Activated T-cell treated with anti-CD3 and anti-CD28 coated beads, Interleukin-2, amount 50 U/mL, for 4 hours (primary cell): ENCODE measurements at places on chromosomes 6 and 20. TPM values are rescaled to one million over a fixed set of nuclear protein-coding genes. Genes with fewer than 3 reads are reported as not detected.

DNA sequence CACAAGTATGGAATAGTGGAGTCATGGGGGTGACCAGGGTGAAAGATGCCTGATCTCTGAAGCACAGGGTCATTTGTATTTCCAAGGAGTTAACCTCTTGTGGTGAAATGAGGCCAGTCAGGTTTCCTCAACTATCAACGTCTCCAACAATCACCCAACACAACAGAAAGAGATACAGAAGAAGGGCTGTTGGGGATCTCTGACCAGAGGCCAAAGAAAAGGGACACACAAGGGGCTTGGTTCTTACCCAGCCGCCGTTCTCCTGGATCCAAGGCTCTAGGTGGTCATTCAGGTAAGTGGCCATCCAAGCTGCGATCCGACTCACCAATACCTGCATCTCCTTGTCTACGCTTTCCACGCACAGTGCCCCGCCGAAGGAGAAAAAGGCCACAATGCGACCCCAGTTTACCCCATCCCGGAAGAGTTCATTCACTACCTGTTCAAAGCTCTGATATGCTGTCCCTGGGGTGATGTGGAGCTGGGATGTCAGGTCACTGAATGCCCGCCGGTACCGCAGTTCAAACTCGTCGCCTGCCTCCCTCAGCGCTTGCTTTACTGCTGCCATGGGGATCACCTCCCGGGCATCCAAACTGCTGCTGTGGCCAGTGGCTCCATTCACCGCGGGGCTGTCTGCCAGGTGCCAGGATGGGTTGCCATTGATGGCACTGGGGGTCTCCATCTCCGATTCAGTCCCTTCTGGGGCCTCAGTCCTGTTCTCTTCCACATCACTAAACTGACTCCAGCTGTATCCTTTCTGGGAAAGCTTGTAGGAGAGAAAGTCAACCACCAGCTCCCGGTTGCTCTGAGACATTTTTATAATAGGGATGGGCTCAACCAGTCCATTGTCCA is 1.0 kb downstream of the BCL2L1 start:
- no peak for DNase-seq

The SLCO4A1 gene
- total RNA-seq: 48.2 TPM

The CD2AP gene
- 31.3 TPM for total RNA-seq

GRCh38 chr6:147508042-147508865 is at the start of gene SAMD5:
Gene SAMD5, plus strand, starts transcription at chr6:147508690. Its CDS starts 239 bp downstream, at chr6:147508929.
- no peak for DNase-seq

GRCh38 chr6:151905854-151906253 is 98.4 kb downstream of the ESR1 start:
- no peak for DNase-seq

DNA sequence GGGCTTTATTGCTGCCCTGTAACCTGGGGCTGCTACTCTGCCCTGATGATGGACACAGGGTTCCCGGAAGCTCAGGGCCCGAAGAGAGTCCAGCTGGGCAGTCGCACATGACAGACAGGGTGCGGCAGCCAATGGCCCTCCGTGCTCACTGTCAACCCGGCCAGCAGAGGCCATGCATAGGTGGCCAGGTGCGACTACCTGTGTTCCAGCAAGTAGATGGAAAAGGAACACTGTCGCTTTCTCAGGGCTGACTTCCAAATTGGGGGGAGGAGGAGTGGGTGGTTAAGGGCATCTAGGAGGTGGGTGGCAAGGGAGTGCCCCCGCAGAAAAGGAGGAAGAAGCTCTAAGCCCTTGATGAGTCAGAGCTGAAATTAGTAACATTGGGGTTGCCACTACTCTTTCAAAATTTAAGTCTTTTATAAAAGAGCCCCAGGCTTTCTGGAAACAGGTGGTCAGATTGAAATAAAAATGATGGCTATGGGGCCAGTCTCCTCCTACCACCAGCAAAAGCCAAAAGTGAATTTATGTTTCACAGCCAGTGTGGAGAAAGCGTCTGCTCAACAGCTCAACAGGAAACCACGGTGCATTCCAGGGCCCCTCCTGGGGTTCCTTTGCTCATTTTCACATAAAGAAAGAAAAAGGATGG is 2.3 kb upstream of the RAMACL start:
- DNase-seq: no peak

DNA sequence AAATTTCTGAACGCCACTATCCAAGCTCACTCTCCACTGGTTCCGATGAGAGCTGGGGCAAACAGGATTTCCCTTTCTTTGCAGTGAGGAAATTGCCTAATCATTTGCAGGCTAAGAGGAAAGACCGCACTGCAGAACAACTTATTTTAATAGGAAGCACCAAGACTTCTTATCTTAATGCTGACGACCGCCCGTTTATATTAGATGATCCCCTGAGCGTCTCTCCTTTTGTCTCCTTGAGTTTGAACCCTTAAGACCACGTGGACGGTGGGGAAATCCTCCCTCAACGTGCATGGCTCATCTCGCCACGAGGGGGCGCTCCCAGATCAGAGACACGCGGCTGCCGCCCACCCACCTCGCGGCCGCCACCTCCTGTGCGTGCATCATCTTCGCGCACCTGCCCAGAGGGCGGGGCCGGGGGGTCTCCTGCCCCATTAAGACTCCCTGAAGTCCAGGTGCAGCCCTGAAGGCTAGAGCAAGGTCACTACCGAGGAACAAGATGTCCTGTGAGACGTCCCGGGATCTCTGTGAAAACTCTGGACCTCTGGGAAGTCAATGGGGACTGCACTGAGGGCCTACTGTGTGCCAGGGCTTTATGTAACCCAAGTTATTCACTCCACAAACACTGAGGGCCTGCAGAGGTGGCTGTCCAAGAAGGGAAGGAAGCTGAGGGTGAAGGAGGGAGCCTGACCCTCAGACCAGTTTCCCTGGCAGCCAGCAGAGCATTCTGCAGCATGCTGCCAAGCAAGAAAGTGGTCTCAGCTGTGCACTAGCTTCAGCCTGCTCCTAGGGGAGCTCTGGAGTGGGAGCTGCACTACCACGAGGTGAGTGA is 28.1 kb downstream of the PDYN start:
- peak; percentile 81 for DNase-seq

The MLN gene
- not detected for total RNA-seq

The ENPP3 gene
- total RNA-seq: not detected

DNA sequence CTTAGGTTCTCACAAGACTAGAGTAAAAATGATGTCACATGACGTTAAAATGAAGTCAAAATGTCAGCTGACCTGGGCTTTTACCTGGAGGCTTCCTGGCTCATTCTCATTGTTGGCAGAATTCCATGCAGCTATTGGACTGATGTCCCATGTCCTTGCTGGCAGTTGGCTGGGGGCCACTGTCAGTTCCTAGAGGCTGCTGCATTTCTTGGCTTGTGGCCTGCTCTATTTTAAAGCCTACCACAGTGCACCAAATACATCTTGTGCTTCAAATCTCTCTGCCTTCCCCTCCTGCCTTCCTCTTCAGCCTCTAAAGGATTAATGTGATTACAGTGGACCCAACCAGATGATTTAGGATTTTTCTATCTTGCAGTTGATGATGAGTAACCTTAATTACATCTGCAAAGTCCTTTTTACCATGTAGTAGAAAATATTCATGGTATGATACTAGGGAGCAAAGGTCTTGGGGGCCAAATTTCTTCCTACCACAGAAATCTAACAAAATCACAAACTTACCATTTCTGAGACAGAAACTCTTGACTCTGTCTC is 81.9 kb downstream of the FIG4 start:
- DNase-seq: no peak

GRCh38 chr6:31769684-31770371 is 7.3 kb downstream of the VWA7 start:
- peak; percentile 77 for DNase-seq

GRCh38 chr6:36350082-36350481 is 13.4 kb upstream of the BNIP5 start:
- DNase-seq: no peak

GRCh38 chr6:158999154-158999665 is 792 bp downstream of the RSPH3 start:
- DNase-seq: no peak

The SLC2A10 gene
- total RNA-seq: not detected

DNA sequence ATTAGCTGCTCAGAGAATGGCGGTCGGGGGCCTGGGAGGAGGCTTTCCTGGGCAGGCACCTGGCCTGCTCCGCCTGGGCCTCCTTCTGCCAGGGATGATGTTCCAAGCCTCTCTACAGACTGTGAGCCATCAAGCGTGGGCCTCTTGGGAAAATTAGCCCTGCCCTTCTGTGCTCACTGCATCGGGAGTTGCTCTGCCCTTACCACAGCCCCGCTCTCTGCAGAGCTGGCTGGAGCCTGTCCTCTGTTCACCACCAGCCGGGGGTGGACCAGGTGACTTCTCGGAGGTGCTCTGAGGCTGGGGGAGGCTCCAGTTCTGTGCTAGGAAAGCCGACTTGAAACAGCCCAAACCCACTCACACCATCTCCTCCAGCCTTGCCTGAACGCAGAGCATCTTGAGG is 24.2 kb downstream of the MDGA1 start:
- no peak for DNase-seq

The SLC22A7 gene
- not detected for total RNA-seq

DNA sequence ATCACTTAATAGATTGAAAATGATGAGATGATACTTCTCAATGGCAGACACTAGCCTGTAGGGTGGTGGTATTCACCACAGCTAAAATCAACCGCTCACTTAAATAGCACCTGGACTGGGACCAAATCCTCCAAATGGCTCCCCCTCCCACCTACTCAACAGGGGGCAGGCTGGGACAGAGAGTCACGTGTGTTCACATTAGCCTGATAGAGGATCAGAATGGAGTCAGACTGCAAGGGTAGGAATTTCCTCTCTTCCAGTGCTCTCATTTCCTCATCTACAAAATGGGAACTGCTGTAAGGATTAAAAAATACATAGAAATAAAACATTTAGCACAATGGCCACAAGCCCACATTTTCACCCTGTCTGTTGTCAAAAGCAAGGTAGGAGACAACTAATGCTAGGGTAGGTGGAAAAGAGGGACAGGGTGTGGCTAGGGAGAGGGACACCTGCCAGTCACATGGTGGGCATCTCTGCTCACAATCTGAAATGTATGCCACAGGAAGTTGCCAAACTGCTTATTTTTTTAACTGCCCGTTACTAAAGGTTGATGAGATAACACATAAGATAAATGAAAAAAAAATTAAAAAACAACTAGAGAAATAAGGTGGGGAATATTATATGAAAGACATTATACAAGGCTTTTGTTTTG is 55.3 kb downstream of the BACH2 start:
- no peak for DNase-seq
